ENCODE measurements at places on chromosomes 1 and 21.

GRCh38 chr1:67897270-67897949 is 64.1 kb upstream of the GNG12 start:
- no peak for DNase-seq

- DNase-seq: no peak
These were observed 13.3 kb downstream of the F3 start for GRCh38 chr1:94528299-94528698.

GRCh38 chr1:66493731-66494130 is 40.2 kb upstream of the SGIP1 start:
- DNase-seq: no peak

DNA sequence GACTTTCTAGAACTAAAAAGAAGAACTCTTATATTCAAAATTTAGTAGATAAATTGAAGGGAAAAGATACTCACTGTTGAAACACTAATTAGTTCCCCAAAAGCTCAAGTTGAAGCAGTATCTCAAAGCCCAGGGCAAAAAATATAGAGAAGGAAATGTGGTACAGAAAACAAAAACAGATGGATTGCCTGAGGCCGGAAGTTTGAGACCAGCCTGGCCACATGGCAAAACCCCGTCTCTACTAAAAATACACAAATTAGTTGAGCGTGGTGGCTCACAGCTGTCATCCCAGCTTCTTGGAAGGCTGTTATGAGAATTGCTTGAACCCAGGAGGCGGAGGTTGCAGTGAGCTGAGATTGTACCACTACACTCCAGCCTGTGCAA is 36.0 kb downstream of the FAM177B start:
- no peak for DNase-seq

- DNase-seq: no peak
These were observed 96.6 kb downstream of the ADARB1 start for GRCh38 chr21:45170987-45171386.

All from activated naive CD8-positive, alpha-beta T cell treated with anti-CD3 and anti-CD28 coated beads, Interleukin-2, amount 50 U/mL, for 24 hours (primary cell).